GM23338 (cell line): ENCODE measurements at places on chromosomes 12 and 14. TPM values are rescaled to one million over a fixed set of nuclear protein-coding genes. Genes with fewer than 3 reads are reported as not detected.

DNA sequence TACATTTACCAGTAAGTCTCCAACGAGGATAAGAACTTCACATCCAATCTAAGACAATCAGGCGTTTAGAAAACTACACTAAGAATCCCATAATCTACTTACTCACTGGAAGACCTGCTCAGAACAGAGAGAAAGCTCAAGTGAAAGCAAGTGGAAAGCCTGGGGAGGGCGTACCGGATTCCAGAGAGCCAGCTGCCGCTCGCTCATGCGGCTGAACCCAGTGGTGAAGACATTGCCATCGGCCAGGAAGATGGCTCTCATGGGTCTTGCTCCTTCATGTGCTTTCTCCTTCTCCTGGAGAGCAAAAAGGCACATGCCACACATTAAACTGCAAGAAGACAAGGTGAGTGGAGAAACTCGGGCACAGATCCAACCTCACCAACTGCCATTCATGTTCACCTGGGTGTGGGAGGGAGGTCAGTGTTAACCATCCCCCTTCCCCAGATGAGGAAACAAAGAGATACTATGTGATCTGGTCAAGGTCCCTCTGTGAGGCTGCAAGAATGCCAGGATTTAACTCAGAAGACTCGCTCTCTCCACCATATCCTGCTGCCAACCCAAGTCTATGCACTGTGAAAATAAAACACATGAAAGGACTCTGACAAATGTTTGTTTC lies 23.5 kb upstream of the SELPLG start:
- DNase-seq = no peak
- H3K27ac ChIP-seq = no peak overlapping the region
- no peak overlapping the region for H3K4me3 ChIP-seq
- peaks cover 27% of the 10 kb centered on the region for H3K4me1 ChIP-seq

DNA sequence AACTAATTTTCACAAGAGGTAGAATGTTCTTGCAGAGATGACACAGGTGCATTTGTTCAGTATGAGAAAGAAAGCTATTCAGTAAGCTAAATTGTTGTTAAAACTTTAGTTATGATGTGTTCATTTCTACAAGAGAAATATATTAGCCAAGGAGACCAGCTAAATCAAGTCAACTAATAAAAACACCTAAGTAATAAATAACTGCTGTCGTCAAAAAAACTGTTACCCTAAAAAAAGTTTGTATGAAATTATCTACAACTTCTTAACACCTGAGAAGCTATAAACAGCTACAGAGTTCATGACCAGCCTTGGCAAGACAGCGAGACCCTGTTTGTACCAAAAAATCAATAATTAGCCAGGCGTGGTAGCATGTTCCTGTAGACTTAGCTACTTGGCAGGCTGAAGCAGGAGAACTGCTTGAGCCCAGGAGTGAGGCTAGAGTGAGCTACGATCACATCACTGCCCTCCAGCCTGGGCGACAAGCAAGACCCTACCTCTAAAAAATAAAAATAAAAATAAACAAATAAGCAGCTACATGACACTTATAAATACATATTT lies 67.6 kb upstream of the AP4S1 start:
- no peak overlapping the region for H3K4me3 ChIP-seq
- no peak for DNase-seq
- H3K27ac ChIP-seq = no peak overlapping the region
- H3K4me1 ChIP-seq = peaks cover 4% of the 10 kb centered on the region; the same call in 1 of the 2 replicates
- peaks cover 10% of the 10 kb centered on the region; the same call in 1 of the 2 replicates for H3K36me3 ChIP-seq

GRCh38 chr12:43883748-43884147 lies 47.9 kb downstream of the TMEM117 start:
- no peaks in the 10 kb centered on the region for H3K36me3 ChIP-seq
- H3K27me3 ChIP-seq = no peaks in the 10 kb centered on the region
- H3K27ac ChIP-seq = no peak overlapping the region

GRCh38 chr14:104887623-104888488 lies 22.8 kb downstream of the CEP170B start:
- no peak overlapping the region for H3K27ac ChIP-seq
- no peaks in the 10 kb centered on the region for H3K4me1 ChIP-seq
- no peaks in the 10 kb centered on the region for H3K27me3 ChIP-seq
- no peaks in the 10 kb centered on the region for H3K36me3 ChIP-seq
- no peak overlapping the region for H3K4me3 ChIP-seq

DNA sequence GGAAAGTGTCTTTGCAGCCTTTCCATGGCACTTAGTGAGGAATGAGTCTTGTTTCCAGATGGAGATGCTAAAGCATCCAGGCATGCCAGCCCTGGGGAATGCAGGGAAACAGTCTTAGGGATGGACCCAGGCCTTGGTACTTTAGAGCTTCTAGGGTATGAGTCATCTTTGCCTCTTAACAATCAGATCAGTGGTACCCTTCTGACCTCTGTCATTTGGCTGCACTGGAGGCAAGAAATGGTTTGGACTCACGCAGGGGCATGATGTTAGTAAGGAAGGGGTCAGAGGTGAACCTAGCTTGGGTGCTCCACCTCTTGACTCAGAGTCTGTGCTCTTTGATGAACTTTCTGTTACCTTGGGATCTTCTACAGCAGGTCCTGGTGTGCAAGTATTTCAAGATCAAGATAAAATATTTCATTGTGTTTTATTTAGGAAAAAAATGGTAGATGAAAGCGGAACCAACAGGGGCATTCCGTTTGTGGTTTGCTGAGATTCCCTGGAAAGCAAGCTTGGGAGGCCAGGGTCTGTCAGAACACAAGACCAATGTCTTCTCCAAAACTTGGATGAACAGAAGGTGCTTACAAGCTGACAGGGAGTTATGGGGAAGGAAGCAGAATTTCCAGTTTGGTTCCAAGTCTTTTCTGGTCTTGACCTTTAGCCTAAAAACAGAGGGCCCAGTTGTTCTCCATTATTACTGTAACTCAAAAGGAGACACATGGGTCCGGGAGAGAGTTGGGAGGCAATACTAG lies 216.2 kb downstream of the ZFP36L1 start:
- no peaks in the 10 kb centered on the region for H3K36me3 ChIP-seq
- no peak overlapping the region for H3K4me3 ChIP-seq
- H3K27ac ChIP-seq = no peak overlapping the region
- H3K4me1 ChIP-seq = no peaks in the 10 kb centered on the region
- DNase-seq = no peak

DNA sequence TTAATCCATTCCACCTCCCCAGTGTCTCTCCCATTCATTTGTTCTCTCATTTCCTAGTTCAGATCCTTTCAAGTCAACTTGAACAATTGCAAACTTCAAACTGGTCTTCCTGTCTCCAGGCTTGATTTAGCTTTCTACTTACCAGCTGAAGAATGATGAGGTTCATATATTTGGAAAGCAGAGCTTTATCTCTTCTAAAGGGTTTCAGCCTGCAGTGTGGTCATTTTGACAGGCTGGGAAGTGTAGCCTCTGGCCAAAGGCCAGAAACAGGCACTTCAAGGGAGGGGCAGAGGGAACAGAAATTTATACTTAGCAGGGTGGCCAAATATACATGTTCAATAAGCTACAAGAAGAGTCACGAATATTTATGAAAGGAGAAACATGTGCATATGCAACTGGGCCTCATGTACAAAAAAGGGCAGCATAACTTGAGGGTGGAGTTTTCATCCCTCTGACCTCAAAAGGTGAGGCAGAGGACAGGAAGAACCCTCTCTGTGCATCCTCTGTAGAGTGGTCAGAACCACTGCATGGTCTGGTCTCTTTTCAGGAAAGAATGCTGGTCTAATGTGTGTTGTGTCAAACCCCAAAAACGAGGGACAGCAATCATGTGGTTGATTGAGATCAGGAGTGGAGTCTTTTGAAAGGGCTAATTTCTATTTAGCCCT lies 34.0 kb upstream of the HECTD1 start:
- no peak overlapping the region for H3K27ac ChIP-seq
- DNase-seq = no peak
- no peaks in the 10 kb centered on the region for H3K36me3 ChIP-seq
- no peaks in the 10 kb centered on the region for H3K27me3 ChIP-seq
- no peak overlapping the region for H3K4me3 ChIP-seq
- H3K4me1 ChIP-seq = peaks cover 8% of the 10 kb centered on the region; the same call in 1 of the 2 replicates

DNA sequence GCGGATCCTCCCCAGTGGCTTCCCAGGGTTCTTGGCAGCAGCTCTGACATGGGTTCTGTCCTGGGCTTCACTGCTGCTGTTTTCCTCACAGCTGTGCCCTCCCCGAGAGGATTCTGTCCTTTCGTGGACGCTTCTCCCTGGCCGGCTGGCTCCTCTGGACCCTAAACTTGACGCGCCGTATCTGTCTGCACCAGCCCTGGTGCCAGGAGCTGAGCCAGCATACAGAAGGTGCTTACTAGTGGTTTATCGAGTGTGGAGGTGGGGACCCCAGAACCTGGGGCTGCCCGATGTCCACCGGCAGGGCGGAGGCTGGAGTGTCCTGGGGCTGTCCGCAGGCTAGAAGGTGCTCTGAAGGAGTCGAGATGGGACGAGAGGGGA lies 17.2 kb downstream of the FBRSL1 start:
- no peak for DNase-seq
- no peak overlapping the region for H3K27ac ChIP-seq
- no peaks in the 10 kb centered on the region for H3K27me3 ChIP-seq

DNA sequence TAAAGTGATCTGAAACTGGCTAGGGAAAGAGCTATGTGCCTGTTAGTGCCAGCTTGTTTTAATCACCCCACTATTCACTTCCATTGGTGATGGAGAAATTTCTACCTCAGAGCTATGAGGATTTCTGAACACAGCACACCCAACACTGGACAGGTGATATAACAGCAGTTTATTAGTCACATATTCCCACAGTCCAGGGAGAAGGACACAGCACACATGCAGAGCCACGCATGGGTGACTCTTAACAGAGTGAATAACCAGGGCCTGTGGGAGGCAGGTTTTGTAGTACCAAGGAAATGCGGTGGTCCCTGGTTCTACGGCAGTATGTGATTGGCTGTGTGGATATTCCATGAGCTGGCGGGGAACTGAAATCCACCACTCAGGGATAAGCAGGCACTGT lies 455.1 kb downstream of the BTG1 start:
- H3K27me3 ChIP-seq = no peaks in the 10 kb centered on the region

- no peaks in the 10 kb centered on the region for H3K36me3 ChIP-seq
- no peaks in the 10 kb centered on the region for H3K27me3 ChIP-seq
- H3K27ac ChIP-seq = no peak overlapping the region
- no peak for DNase-seq
These were observed 366.7 kb downstream of the BTG1 start for GRCh38 chr12:91778938-91779400.

RAD9B gene
- total RNA-seq = not detected in 2 replicates

DNA sequence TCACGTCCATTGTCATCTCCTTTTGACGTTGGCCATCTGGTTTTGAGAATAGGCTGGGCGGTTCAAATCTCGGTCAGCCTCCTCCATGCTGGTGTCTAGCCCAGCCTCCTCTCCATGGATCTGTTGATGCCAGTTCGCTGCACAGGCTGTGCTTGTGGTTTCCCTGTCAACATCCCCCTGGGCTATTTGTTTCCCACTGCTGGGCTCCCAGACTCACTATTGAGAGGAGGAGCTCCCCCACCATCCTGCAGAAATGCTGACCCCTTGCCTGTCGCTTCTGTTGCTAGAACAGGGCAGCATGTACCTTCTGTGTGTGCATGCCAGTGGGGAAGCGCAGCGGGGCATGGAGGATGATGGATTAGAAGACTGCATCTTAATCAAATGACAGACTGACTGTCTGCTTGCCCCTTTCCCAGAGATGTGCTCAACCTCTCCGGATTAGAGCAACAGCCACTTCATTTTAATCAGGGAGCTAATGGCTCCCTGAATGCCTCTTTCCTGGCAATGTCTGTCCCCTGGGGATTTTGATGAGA lies 170.5 kb downstream of the TSPAN9 start:
- no peak for DNase-seq
- no peak overlapping the region for H3K27ac ChIP-seq
- no peaks in the 10 kb centered on the region for H3K4me1 ChIP-seq

VWF gene
- 0.31 and 0.56 TPM in 2 replicates for total RNA-seq

RD3L gene
- not detected in 2 replicates for total RNA-seq

LAG3 gene
- 1.0 and 4.7 TPM in 2 replicates for total RNA-seq

SDR9C7 gene
- not detected in 2 replicates for total RNA-seq

DNA sequence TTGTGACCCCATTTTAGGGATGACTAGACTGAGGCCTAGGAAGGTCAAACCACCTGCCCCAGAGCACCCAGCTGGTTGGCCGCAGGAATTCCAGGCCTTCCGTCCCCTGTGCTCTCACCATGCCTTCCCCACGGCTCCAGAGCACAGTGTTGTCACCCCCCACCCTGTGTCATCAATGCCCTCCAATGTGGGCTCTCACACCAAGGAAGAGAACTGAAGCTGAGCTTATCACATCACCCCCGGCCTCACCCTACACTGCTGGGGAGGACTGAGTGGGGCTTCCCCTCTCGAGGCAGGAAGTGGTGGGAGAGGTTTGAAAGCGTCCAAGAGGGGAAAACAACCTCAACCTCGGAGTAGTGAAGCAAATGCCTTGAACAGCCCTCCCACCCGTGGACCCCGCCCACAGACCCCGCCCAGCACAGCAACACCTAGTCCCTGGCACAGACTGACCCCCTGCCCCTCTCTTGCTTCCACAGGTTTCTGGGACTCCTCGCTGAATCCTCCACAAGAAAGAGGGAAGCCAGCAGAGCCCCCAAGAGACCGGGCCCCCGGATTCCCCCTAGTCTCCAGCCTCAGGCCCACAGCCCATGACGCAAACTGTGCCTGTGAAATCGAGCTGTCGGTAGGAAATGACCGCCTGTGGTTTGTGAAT lies 97.2 kb downstream of the LGMN start:
- no peak for DNase-seq
- H3K4me3 ChIP-seq = no peak overlapping the region
- H3K4me1 ChIP-seq = no peaks in the 10 kb centered on the region
- H3K27ac ChIP-seq = no peak overlapping the region
- no peaks in the 10 kb centered on the region for H3K36me3 ChIP-seq

KRT6C gene
- not detected in 2 replicates for total RNA-seq

DNA sequence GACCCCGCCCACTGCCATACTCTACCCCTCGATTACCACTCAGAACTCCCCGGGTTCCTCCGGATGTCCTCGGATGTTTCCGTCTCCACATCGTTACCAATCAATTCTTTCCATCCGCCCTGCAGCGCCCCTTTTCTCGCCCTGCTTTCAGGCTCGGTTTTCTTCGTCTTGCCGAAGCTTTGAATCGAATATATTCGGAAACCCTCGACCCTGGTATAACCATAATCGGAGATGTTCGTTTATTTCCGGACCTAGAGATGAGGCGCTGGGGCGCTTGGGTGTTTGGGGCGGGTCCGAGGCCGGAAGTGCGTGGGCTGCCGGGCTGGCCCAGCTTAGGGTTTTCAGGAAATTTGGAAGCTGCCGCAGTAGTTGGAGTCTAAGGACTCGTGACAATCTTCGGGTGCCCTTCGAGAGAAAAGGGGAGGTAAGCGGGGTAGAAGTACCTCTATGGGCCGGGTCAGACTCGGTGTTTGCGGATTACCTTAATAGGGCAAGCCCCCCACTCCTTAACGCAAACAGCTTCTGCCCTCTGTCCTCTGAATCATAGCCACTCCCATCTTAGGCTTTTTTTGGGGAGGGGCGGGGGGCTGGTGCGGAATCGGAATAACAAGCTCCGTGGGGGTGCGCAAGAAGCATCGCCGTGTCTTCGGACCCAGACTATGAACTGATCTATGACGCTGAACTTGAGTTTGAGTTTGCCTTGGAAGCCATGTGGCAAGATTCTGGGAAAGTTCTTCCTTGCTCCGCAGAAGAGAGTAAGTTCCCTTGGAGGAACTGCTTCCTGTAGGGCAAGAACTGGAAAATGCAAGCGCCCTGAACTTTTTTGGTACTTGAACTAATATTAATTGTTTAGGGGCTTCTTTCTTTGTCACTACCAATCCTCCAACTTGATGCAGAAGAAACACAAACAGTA lies at the start of gene C14orf119:
Gene C14orf119, plus strand, starts transcription at position 310 of the 913 bp plus-strand sequence. CDS start 2,154 bp downstream, outside the sequence.
- peak within 1 kb of the TSS; percentile 72 for H3K27ac ChIP-seq
- H3K4me3 ChIP-seq = peak within 1 kb of the TSS; percentile 84
- H3K27me3 ChIP-seq = no peaks in the 10 kb centered on the region
- H3K4me1 ChIP-seq = peaks cover 14% of the 10 kb centered on the region

- H3K27ac ChIP-seq = no peak overlapping the region
- no peak overlapping the region for H3K4me3 ChIP-seq
- peaks cover 14% of the 10 kb centered on the region; the same call in 1 of the 2 replicates for H3K36me3 ChIP-seq
- H3K27me3 ChIP-seq = no peaks in the 10 kb centered on the region
- DNase-seq = peak; percentile 92
These were observed 1.2 kb upstream of the NEMF start for GRCh38 chr14:49853572-49854375.
